RPMI8226 (cell line): ENCODE measurements at places on chromosomes 16 and 17.
A peak's percentile ranks its signal among the peaks of the same experiment; 100 is the strongest.

- DNase-seq, result no peak
These were observed 126.0 kb downstream of the TANGO6 start for GRCh38 chr16:68969338-68969737.

DNA sequence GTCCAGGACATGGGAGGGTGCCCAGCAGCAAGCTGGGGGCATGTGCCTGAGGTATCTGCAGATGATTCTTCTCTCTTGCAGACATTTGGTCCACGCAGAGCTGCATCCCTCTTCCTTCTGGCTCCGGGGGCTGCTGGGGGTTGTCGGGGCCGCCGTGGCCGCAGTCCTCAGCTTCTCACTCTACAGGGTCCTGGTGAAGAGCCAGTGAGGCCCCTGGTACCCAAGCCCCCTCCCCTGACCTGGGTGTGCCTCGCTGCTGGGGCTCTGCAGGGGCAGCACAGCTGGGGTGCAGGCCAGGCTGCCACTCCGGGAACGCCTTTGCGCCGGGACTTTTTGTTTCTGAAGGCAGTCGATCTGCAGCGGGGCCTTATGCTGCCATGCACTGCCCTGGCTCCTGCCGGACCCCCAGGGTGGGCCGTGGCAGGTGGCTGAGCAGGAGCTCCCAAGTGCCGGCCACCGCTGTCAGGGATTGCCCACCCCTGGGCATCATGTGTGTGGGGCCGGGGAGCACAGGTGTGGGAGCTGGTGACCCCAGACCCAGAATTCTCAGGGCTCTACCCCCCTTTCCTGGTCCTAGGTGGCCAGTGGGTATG, 2.0 kb upstream of the RHBDL1 start:
- DNase-seq, result no peak

DNA sequence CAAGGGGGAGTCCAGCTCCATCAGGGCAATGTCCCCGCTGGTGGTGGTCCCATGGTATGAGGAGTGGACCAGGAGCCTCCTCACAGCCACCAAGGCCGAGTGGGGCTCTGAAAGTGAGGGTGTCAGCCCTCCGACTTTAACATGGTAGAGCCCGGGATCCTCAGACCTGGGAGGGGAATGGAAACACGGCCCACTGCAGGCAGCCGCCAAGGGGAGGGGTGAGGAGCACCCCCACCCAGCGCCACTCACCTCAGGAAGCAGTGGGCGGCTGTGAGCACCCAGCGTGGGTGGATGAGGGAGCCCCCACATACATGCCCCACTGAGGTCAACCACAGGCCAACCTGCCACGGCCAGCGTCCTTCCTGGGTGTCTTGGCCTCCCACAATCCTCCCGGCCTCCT, 10.8 kb downstream of the ZG16B start:
- no peak for DNase-seq

DNA sequence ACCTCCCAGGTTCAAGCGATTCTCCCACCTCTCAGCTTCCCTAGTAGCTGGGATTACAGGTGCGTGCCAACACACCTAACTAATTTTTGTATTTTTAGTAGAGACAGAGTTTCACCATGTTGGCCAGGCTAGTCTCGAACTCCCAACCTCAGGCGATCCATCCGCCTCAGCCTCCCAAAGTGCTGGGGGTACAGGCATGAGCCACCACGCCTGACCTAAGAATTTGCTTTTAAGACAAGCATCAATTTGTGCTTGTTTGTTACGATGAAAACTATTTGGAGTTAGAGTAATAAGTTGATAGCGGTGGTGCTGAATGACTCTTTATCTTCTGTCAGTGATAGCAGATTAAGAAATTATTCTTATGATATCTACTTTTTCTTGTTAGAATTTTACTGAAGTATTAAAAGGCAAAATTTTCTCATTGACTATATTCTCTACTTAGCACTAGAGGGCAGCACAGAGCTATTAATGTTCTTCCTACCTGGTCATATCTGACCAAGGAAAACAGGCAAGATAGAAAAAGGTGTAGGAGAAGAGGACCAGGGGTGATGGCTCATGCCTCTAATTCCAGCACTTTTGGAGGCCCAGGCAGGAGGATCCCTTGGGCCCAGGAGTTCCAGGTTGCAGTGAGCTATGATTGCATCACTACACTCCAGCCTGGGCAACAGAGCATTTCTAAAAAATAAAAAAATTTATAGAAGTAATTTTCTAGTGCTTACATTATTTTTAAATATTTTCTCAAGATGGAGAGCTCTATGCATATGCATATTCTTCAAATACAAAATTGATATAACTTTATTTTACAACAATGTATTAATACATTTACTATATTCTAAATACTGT, 24.5 kb downstream of the STXBP4 start:
- DNase-seq, result peak; percentile 60

GRCh38 chr17:65047941-65048340, 8.6 kb downstream of the GNA13 start:
- DNase-seq, result peak; percentile 47

- DNase-seq, result no peak
These were observed 2.0 kb downstream of the TK1 start for GRCh38 chr17:78184868-78185267.
